CD8-positive, alpha-beta T cell (primary cell): ENCODE measurements at places on chromosomes 2 and 18. TPM values are rescaled to one million over a fixed set of nuclear protein-coding genes. Genes with fewer than 3 reads are reported as not detected.

The ABCB11 gene
- total RNA-seq: not detected

DNA sequence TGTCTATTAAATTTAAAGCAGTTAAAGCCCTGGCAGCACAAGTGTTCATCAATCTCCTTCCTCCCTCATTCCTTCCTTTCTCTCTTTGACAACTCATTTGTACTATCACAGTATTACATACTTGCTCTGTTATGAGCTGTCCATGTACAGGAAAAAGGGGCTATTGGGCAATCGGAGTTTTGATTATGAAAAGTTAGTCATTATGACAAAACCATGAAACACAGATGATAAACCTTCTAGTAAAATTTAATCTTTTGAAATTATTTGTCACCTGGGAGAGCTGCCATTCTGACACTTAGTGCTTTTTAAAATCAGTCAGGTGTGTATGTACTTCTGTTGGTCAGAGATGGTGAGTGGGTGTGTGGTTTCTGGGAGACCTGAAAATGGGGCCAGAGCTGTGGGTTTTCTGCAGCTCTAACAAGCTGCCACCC, 39.4 kb downstream of the MAP4K4 start:
- DNase-seq: no peak

DNA sequence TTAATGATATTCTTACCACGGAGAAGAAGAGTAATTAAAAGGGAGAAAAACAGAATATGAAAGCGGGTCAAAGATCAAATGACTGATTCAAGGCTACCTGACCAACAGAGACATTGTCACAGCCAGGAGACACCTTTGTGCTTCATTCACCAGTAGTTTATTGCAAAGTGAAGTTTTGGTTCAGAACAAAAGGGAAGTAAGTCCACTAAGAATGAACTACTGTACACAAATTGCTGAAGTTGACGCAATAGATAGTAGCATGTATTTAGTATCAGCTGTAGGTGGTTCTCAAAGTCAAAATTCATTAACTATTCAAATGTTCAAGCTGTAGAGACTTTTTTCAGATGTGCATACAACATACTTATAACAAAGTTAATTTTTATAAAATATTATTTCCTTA, 64.7 kb upstream of the COX7A2L start:
- DNase-seq: no peak

DNA sequence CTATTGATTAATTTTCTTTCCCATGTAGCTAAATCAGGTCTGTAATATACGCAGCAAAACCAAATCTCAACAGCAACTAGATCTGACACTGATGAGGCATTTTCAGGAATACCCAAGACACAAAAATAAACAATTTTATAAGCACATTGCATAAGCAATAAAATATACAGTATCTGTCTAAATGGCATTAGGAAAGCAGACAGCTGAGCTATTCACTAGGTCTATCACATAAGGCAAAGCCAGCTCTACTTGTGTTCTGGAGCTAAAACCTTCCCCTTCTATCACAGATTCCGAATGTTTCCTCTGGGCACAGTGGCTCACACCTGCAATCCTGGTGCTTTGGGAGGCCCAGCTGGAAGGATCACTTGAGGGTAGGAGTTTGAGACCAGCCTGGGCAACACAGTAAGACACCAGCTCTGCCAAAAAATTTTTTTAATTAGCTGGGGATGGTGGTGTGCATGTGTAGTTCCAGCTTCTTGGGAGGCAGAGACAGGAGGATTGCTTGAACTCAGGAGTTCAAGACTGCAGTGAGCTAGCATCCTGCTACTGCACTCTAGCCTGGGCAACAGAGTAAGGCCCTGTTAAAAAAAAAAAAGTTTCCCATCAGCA, 21.1 kb downstream of the PTPN2 start:
- DNase-seq: no peak

The SERPINB11 gene
- not detected for total RNA-seq

GRCh38 chr2:216453955-216454614, 41.8 kb downstream of the SMARCAL1 start:
- DNase-seq: no peak

- no peak for DNase-seq
These were observed 144.9 kb downstream of the ACTR3 start for GRCh38 chr2:114034742-114035141.

DNA sequence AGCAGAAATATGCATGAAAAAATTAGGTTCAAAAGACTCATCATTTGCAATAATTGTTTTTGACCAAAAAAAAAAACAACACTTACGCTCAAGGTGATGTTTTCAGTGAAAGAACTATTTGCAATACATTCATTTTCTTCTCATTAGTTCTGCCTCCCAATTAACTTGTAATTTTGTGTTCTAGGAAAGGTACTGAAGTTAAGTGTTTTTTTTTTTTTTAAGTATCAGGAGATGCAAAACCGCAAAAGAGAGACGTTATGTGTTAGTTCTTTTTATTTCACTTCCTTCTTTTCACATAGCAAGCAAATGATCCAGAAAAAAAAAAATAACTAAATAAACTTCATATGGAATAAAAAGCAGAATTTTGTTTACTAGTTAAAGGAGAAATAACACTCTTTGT, 735.2 kb upstream of the GCFC2 start:
- no peak for DNase-seq

- no peak for DNase-seq
These were observed 44.6 kb downstream of the INHBB start for GRCh38 chr2:120390381-120391055.

The KCNJ13 gene
- total RNA-seq: not detected

The MC4R gene
- not detected for total RNA-seq

The LYG2 gene
- not detected for total RNA-seq

DNA sequence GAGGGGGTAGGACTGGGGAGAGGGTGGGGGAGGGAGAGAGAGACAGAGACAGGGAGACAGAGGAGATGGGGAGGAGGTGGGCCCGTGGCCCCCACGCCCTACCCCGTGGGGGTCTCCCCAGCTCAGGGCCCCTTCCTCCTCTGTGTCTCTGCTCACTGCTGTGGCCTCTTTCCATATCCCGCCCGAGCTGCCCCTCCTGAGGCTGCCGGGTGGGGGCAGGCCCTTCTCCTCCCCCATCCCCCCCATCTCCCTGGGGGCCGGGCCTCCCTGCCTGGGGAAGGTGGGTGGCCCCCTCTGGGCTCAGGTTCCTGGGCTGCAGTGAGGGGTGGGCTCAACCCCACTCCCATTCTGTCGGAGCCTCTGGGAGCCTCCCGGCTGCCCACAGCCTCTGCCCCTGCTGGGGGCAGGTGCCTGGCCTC, 332 bp upstream of the PDCD1 start:
- DNase-seq: no peak

GRCh38 chr2:236593956-236594355, 24.3 kb downstream of the ACKR3 start:
- DNase-seq: no peak

GRCh38 chr2:98385050-98385699, 38.9 kb downstream of the CNGA3 start:
- DNase-seq: peak; percentile 56

- no peak for DNase-seq
These were observed 110.0 kb upstream of the STON1 start for GRCh38 chr2:48419884-48420511.

DNA sequence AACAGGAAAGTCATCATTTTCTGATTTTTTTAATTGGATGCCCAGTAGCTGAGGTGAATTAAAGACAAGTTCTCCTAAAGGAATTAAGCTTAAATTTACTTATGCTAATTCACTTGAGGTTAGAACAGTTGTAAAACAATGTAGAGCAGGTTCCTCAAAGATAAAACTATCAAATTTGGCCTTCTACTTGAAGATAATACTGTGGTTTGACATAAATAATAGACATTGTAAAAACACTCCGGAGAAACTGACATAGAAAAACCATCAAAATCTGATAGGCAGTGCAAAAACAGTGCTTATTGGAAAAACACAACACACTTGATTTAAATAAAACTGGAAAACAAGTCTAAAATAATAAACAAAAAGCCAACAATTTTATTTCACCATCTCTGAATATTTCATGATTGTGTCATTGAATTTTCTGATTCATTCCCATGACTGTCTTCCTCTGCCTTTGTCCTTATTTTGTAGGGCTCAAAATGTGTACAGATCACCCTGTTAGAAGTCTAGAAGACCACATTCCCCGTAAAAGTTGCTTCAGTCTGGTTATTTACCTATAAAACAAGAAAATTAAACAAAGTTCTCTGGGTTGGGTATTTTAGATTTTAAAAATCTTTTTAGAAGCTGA, 28.3 kb upstream of the SLC40A1 start:
- no peak for DNase-seq

The SCN7A gene
- not detected for total RNA-seq

DNA sequence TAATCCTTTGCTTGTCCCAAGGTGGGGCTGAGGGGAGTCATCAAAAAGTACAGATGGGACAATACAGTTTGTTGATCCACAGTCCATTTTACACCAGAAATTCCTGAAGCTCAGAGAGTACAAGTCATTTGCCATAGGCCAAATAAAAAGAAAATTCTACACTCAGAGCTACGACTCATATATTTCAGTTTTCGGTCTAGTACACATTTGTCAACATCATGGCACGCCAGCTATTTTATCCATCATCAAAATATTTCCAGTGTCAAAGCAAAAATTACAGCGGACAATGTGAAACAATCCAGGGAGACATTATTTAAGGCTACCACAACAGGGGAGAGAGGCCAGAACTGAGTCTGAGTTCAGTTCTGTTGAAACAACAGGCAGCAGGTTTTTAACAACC, 587.5 kb upstream of the DSEL start:
- no peak for DNase-seq

- no peak for DNase-seq
These were observed 528.8 kb downstream of the CPS1 start for GRCh38 chr2:211085056-211085680.

- no peak for DNase-seq
These were observed 24.8 kb downstream of the SMAD4 start for GRCh38 chr18:51054764-51055163.

GRCh38 chr2:25301453-25302352, 40.0 kb downstream of the DNMT3A start:
- DNase-seq: peak; percentile 41

DNA sequence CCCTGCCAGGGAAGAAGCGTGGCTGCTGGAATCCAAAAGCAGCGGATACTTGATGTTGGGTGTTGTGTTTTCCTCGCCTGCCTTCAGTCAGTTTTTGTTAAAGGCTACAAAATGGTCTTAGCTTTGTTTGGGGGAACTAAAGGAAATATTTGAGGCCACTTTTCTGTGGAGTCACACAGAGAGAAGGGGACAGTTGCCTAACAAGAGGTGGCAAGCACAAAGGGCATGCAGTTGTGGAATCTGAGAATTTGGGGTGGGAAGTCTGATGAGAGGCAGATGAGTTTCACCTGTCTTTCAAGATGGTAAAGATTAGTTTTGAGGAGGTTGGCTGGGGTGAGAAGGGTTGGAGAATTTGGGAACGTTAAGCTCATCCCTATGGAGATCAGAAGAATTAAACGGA, 2.9 kb downstream of the MALT1 start:
- no peak for DNase-seq

The ATF2 gene
- 43.6 TPM for total RNA-seq

DNA sequence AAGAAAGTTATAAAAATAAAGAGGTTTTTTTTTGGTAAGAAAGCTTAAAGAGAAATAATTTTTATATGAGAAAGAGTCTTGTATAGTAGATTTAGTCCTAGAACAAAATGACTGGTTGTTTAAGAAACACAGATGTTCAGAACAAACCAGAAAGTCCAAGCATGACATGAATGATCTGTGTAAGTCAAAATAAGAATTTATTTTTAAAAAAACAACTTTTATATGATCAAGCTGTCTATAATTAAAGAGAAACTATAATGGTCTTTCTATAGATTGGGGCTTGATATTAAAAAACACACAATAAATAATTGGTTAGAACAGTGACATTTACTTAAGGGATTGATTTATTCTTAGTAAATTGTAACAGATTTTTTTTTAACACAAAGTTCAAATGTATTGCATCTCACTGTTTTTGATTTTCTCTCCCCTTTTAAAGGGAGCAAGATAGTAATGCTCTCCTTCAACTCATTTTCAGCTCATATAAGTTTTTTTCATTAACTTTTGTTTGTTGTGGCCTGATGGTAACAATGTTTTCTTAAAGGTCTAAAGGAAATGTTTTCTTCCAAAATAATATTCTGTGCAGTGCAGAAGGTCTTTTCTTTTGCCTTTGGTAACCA, 1256.8 kb downstream of the LRP1B start:
- no peak for DNase-seq
